ENCODE measurements at places on chromosomes 1 and 21. TPM values are rescaled to one million over a fixed set of nuclear protein-coding genes. Genes with fewer than 3 reads are reported as not detected.

Gene CYB5RL
- total RNA-seq = 3.8 TPM

GRCh38 chr1:113307771-113308445 is 82.4 kb upstream of the MAGI3 start:
- peak; percentile 28 for DNase-seq

Gene AIRE
- not detected for total RNA-seq

Gene TPTE
- total RNA-seq = not detected

GRCh38 chr1:55359611-55360010 is 144.4 kb upstream of the USP24 start:
- no peak for DNase-seq

Gene TRNP1
- total RNA-seq = 68.6 TPM

- no peak for DNase-seq
These were observed 555.0 kb upstream of the PLXNA2 start for GRCh38 chr1:208799186-208799585.

- DNase-seq = no peak
These were observed 725.7 kb downstream of the USP25 start for GRCh38 chr21:16455526-16455925.

Gene IRF6
- 2.9 TPM for total RNA-seq

DNA sequence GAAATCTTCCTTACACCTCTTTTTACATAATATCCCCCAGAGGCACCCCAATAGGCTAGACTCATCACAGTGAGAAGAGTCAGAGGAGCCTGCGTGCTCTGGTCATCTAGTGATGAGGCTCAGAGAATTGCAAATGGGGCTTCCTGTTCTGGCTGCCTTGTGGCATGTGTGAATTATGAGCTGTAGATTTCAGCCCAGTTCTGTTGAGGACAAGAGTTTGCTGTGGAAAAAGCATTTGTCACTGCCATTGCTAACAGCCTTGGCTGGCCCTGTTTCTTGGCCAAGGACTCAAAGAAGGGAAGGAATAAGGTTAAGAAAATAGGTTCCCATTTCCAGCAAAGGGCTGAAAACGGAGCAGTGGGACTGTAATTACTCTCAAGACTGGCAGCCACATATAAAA is 30.7 kb downstream of the MRAP start:
- DNase-seq = peak; percentile 53

GRCh38 chr1:85089203-85089602 is 40.9 kb upstream of the MCOLN3 start:
- no peak for DNase-seq

GRCh38 chr1:40965531-40965930 is 14.0 kb upstream of the CTPS1 start:
- DNase-seq = no peak

DNA sequence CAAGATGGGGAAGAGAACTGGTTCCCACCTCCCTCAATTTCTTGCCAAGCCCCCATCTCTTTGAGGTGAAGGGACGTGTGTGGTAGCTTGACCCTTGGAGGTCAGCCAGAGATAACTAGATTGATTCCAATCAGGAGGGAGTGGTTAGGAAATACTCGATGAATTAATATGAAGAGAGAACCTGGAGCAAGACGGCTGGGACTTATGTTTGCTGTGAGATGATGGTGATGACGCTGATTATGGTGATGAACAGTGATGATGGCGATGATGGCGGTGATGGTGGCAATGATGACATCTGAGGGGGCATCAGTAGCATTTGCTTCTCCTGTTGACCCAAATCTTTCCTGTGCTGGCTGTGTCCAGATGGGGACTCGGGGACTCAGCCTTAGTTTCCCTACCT is 724 bp downstream of the PADI1 start:
- no peak for DNase-seq

Gene NUDT17
- 2.3 TPM for total RNA-seq

Gene LEMD1
- not detected for total RNA-seq

GRCh38 chr1:178093494-178093950 is 382 bp upstream of the RASAL2 start:
- peak; percentile 96 for DNase-seq

DNA sequence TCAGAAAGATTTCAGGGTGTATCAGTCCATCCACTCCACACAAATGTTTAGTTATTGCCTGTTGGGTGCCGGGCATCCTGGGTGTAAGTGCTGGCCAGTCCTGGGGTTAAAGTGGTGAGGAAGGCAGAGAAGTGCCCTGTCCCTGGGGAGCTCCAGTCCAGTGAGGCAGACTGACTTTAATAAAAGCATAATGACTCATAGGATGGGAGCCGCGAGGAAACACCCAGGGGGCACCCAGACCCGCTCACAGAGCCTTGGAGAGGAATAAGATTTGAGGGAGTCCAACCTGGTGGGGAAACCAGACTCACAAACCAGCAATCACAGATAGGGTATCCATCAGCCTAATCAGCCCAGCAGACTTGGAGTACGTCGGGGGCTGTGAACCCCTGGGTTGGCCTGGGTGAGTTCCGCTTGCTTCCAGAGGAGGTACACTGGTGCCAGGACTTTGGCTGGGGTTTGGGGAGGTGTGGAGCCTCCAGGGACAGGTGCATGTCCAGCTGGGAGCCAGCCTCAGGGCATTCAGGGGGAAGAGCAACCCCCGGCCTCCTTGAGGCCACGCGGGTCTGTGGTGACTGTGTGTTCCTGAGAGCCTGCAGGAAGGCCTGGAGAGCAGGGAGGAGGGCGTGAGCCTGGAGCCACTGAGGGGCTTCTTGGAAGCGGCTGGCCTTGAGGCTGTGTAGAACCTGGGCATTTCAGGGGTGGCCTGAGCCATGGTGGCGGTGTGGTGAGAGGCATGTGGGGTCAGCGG is 3.7 kb downstream of the PEAR1 start:
- DNase-seq = peak; percentile 67

- no peak for DNase-seq
These were observed 26.5 kb downstream of the CD247 start for GRCh38 chr1:167491586-167492461.

DNA sequence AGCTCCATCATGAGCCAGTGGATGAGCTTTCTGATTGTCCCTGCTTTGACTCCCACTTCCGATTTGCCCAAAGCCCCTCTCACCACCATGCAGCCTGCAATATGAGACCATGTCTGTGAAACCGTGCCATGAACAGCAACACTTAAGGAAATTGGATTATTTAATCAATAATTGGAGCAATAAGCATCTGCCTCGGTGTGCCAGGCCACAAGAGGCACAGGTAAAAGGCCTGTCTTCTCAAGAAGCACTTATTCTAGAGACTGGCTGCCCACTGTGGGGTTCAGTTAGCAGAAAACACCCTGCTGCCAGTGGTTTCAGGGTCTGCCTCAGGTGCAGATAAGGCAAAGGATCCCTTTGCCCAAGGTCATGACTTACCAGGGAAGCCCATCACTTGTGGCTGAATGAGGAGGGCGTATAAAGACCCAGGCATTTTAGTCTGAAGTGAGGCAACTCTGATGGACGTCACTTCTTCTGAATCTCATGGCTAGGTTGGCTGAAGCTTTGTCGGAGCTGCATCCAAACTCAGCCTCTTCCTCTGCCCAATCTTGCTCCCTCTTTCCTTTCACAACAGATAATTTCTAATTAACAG is 7.1 kb upstream of the CHI3L2 start:
- DNase-seq = no peak

Gene TSPEAR
- total RNA-seq = not detected

GRCh38 chr21:43346551-43346950 is 80.4 kb downstream of the SIK1 start:
- no peak for DNase-seq

GRCh38 chr1:117034791-117035290 is 25.3 kb upstream of the TTF2 start:
- no peak for DNase-seq

DNA sequence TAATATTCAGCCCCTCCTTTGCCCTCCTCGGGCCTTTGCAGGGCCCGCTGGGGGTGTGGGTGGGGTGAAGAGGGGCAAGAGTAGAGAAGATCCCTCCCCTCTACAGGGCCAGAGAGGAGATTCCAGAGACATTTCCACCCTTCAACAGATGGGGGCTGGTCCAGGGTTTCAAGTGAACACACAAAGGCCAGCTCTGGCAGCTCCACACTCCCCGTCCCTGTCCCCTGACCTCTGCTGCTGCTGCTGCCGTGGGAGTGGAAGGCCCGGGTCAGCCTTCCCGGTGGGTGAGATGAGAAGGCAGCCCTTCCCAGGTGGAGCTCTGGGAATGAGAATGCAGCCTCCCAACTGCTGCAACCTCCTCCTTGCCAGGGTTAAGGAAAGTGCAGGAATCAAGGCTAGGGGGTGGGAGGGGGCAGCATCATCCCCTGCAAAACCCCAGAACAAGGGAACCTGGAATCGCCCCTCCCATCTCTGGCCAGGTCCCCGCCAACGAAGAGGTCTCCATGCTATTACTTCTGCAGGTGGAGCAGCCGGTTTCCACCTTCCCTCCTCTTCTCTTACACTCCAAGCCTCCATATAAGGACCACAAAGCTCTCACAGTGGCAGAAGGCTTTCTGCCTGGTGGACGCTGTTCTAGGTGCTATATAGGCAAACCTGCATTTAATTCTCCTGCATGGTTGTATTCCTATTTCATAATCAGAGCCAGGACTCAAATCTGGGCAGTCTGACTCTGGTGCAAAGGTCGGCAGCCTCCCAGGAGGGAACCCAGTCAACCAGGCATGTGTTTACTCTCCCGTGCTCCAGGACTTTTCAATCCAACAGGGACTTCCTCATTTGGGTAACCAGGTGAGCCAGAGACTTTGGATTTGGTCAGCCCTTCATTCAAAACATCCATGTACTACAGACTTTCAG is 22.9 kb upstream of the ARHGEF10L start:
- no peak for DNase-seq

Gene CTSK
- 7.7 TPM for total RNA-seq

GRCh38 chr21:28791595-28792282 is 200.9 kb downstream of the LTN1 start:
- no peak for DNase-seq

Gene C1orf210
- total RNA-seq = not detected

- DNase-seq = no peak
These were observed 66.0 kb downstream of the WLS start for GRCh38 chr1:68166348-68166747.

DNA sequence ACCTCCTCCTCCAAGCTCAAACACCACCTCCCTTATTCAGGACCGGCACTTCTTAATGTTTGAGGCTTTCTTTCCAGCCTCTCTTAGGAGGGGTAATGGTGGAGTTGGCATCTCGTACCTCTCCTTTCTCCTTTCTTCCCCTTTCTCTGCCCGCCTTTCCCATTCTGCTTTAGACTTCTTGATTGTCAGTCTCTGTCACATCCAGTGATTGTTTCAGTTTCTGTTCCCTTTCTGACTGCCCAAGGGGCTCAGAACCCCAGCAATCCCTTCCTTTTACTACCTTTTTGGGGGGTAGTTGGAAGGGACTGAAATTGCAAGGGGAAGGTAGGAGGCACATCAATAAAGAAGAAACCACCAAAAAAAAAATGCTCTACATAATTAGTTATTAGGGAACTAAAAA is 5.6 kb downstream of the ELK4 start:
- DNase-seq = no peak

DNA sequence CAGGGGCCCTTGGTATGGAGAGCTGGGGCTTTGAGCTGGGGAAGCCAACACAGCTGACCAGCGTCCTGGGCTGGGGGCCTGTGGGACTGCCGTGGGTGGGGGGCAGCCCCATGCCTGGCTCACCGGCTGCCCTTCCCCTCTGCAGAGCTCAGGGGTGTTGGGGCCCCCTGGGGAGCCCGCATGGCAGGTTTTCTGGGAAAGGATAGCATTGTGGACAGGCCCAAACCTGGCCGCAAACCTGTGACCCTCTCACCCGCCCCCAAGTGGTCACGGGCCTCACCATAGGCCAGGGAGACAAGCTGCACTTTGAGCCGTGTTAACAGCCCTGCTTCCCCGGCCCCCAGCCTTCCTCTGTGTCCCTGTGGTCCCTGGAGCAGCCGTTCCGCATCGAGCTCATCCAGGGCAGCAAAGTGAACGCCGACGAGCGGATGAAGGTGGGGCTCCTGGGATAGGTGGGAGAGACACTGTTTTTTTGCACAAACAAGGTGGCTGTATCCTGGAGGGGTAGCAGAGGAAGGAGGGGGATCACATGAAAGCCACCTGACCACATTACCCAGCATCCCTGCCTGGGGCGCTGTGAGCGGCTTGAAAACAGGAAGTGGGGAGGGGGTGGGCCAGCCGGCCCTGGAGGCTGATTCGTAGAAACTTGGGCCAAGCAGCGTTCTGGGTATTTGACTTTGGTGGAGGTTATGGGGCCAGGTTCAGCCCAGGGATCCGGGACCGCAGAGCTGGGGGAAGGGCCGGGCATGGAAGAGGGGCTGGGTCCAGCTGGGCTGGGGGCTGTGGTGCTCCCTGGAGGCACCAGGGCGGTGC is 65.9 kb downstream of the PIK3CD start:
- DNase-seq = no peak

Gene KCND3
- total RNA-seq = under 0.01 TPM

Gene RAP1GAP
- under 0.01 TPM for total RNA-seq

DNA sequence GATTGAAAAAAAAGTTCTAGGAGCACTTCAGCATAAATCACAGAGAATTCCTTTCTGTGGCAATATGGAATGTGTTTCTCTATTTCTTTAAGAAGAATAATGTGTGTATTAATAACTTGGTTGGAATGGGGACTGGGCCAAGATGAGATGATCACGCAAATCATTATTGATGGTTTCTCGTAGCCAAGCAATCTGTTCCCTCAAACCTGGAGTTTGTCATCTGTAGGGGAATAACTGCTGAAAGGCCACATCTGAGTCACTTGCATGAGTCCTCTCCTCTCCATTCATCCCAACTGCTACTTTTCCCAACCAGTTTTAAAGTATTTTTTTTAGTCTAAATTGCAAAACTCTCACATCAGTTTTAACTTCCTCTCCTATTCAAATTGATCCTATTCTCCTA is 480.4 kb downstream of the PLPP3 start:
- peak; percentile 85 for DNase-seq

Gene DRAXIN
- total RNA-seq = under 0.01 TPM

DNA sequence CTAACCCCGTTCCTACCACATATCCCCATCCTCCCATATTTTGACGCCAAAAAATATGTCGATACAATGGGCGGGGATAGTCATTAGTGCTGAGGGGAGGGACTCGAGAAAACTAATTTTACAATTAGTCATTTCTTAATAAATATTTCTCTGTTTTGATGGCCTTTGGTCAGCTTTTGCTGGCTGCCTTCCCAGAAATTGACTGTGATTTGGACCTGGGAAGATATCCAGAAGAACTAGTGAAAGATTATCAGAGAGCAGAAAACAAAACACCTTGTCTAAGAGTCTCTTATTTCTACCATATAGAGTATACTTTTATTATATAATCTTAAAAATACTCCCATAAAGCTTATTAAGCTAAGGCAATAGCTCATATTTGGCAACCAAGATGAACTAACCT is 247.6 kb downstream of the MRPL39 start:
- DNase-seq = no peak

GRCh38 chr1:6688001-6688400 is 13.6 kb downstream of the DNAJC11 start:
- peak; percentile 60 for DNase-seq

Gene AUNIP
- total RNA-seq = 5.0 TPM

GRCh38 chr1:218351391-218352074 is 6.4 kb downstream of the TGFB2 start:
- DNase-seq = peak; percentile 66

- no peak for DNase-seq
These were observed 27.3 kb downstream of the STUM start for GRCh38 chr1:226575739-226576378.

DNA sequence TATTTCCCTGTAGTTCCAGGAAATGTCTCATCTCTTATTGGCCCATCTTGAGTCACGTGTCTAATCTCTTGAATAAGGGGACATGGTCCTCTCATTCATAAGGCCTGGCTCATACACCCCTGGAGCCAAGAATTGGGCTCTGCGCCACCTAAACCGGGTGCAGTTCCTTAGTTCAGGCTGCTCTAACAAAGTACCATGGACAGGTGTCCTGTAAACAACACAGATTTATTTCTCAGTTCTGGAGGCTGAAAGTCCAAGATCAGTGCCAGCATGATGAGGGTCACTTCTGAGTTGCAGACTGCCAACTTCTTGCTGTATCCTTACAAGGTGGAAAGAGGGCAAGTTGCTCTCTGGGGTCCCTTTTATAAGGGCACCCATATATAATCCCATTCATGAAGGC is 60.2 kb upstream of the VAMP3 start:
- DNase-seq = no peak
